ENCODE measurements at places on chromosomes 7 and 10.

GRCh38 chr10:118495499-118495898 lies 99.9 kb downstream of the PRLHR start:
- DNase-seq: no peak

DNA sequence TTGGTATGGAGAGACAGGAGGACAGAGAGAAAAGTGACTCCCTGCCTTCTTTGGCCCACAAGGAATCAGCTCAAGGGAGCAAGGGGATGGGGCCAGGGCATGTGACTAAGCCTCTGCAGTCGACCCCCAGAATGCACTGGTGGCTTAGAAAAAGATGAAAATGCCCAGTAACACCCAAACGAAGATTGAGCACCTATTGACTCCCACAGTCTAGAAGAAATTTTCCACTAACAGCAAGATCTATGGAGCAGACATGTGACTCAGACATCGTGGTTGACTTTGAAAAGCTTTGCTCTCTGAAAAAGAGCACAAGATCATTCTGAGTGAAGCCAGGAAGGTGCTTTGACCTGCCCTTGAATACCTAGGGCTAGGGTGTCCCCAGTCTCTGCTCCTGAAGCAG lies 586.0 kb downstream of the CALN1 start:
- no peak for DNase-seq

DNA sequence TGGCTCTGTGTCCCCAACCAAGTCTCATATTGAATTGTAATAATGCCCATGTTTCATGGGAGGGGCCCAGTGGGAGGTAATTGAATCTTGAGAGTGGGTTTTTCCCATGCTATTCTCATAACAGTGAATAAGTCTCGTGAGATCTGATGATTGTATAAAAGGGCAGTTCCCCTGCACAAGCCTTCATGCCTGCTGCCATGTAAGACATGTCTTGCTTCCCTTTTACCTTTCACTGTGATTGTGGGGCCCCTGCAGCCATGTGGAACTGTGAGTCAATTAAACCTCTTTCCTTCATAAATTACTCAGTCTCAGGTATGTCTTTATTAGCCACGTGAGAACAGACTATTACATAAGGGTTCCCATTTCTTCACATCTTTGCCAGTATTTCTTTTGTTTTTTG lies 97.1 kb upstream of the CPXM2 start:
- DNase-seq: no peak

GRCh38 chr10:34016576-34016975 lies 682.1 kb upstream of the NRP1 start:
- no peak for DNase-seq

- peak; percentile 51 for DNase-seq
These were observed 9.2 kb downstream of the AQP1 start for GRCh38 chr7:30920584-30921539.

- DNase-seq: no peak
These were observed 17.6 kb downstream of the SFTPA2 start for GRCh38 chr10:79542626-79543025.

- peak; percentile 17 for DNase-seq
These were observed 341.5 kb upstream of the ZMIZ1 start for GRCh38 chr10:78727251-78727650.

GRCh38 chr10:91756286-91756685 lies 41.9 kb upstream of the TNKS2 start:
- no peak for DNase-seq

- DNase-seq: no peak
These were observed 2.2 kb downstream of the DNAJC30 start for GRCh38 chr7:73681031-73681430.

DNA sequence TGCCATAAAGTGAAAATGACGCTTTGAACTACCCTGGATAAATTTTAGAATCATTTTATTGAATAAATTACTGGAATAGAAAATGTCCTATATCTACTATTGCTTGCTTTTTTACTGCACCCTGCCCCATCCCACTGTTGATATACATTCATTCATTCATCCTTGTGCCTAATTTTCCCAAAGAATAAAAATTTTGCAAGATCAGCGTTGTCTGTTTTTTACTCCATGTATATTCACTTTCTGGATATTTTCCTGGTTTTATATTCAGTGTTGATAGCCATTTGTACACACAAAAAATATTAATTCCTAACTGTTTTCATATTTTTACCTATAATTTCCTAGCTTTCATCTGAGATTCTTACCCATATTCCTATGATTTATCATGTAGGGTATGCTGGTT lies 262.9 kb upstream of the MAGI2 start:
- no peak for DNase-seq

- DNase-seq: no peak
These were observed 50.3 kb upstream of the CHST15 start for GRCh38 chr10:124143721-124144120.

DNA sequence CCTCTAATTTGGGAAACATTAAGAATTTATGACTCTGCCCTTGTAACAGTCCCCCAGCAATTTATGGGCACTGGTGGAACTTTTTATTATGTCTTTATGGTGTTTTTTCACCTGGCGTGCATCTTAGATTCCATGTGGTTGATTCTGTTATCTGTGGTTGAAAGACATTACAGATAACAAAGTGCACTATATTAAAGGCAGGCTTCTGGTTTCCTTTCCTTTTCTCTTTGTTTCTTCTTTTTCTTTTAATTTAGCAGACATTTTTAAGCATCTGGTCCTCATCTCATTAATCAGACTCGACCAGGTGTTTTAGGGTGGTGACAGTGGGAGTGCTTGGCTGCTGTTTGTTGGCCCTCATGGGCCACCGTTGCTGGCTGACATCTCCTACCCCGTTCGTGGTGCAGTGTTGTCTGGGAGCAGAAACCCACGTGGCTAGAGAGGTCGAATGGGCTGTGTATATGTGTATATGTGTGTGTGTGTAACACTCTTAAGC lies 77.4 kb downstream of the LRMDA start:
- DNase-seq: no peak

DNA sequence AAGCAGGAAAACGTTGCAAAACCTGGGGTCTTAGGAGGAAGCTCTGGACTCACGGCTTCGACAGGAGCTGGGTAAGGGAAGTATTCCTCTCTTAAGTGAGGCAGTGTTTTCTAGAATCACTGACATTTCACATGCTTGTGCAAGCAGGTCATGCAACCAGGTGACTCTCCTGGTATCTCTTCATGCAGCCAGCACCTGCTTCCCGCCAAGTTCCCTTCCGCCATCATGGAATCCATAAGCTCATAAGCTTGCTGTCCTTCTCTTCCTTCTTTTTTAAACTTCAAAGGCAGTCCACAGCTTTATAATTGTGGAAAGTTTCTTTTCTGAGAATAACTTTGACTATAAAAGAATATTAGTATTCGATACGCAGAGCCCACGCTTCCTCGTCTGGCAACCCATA lies 256.1 kb downstream of the TCERG1L start:
- DNase-seq: no peak

GRCh38 chr7:95691464-95691863 lies 80.9 kb upstream of the DYNC1I1 start:
- no peak for DNase-seq

DNA sequence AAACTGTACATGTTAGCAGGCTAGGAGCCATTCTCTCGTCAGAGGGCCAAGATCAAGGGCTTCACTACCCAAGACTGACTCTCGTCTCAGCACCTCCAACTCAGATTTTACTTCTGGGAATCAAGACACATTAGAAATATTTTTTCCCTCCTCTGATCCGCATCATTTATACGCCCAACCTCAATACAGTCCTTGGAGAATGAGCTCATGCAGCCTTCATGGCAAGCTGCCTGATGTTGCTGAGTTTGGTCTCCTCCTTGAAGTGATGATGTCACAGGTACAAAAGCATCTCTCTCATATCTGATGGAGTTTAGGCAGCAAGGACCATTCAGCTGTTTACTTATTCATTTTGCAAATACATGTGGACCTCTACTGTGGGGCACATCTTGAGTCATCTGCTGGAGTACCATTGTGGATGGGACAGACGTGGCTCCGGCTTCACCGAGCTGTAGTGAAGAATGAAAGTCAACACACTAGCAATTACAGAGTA lies 114.0 kb downstream of the BMPER start:
- DNase-seq: peak; percentile 61

- no peak for DNase-seq
These were observed 36.0 kb upstream of the PIK3AP1 start for GRCh38 chr10:96756111-96756903.

GRCh38 chr10:128077155-128077875 lies 48.9 kb downstream of the MKI67 start:
- DNase-seq: no peak

GRCh38 chr7:157423348-157423747 lies 86.5 kb downstream of the DNAJB6 start:
- no peak for DNase-seq

DNA sequence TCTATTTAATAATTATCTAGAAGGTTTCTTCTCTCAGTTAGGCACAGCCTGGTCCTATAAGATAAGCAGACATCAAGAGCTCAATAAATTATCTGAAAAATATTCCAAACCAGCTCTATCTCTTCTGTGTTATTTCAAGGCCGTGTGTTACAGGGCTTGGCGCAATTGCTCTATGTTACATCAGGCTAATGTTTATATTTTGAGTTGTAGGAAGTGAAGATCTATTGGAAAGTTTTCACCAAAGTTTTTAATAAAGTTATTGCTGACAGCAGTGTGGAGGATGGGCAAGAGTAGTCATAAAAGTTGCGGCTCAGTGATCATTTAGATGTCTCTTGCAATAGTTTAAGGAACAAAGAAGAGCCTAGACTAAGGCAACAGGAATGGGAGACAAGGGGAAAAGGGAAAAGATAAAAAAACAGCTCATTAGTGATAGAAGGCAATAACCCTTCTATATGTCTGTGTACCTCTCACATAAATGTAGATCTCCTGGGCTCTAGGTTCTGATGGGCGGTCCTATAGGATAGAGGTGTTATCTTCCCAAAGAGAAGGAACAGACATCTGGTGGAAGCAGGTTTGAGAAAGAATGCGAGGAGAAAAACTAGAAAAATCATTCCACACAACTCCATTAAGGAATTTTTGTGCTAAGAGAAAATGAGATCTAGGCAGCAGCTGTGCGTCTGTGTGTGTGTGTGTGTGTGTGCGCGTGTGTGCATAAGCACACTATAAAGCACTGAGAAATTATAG lies 5.9 kb upstream of the ANKRD7 start:
- DNase-seq: no peak

DNA sequence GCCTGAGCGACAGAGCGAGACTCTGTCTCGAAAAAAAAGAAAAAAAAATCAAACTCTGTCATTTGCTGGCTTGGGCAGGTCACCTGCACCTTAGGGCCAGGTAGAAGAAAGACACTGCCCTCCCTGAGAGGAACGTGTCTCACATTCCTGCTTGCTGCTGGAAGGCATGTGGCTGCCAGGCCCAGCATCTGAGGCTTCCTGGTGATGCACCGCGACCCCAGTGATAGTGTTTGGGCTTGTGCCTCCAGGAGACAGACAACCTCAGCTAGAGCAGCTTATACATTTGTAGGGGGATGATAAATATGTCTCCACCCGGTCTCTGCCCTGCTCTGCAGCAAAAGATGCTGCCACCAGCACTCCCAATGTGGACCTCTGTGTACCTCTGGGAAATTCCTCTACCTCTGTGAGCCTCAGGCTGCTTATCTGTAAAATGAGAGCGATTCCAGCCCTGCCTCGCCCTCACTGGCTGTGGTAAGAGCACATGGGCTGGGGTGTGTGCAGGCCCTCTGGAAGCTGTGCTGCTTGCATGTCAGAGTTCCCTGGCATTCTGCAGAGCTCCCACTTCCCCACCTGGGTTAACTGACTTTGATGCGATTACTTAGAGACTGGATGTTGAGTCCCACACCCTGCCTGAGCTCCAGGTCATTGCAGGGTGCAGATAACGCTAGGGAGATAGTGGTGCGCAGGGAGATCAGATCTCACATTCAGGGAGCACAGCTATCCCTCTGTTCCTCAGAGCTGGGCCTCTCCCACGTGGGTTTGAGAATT lies 19.9 kb downstream of the SLC29A3 start:
- DNase-seq: no peak

- peak; percentile 12 for DNase-seq
These were observed 22.8 kb downstream of the GRID1 start for GRCh38 chr10:86343761-86344160.

DNA sequence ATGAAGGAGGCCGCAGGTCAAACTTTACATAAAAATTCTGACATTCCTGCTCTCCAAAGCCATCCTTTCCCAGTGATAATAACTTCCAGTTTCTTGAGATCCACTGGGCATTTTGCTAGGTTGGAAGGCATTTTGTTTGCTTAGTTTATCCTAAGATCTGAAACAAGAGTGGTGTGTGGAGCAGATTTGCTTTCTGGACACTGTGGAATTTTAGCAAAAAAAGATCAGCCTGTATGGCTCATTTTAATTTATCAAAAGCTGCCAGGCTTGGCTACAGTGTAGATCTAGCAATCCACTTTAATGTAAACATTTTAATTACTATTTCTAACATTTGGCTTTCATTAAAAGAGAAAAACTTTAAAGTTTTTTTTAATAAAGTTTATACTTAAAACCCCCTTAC lies 124.8 kb downstream of the SAMD9 start:
- DNase-seq: no peak

GRCh38 chr7:95269640-95270039 lies 54.7 kb downstream of the PON1 start:
- no peak for DNase-seq

DNA sequence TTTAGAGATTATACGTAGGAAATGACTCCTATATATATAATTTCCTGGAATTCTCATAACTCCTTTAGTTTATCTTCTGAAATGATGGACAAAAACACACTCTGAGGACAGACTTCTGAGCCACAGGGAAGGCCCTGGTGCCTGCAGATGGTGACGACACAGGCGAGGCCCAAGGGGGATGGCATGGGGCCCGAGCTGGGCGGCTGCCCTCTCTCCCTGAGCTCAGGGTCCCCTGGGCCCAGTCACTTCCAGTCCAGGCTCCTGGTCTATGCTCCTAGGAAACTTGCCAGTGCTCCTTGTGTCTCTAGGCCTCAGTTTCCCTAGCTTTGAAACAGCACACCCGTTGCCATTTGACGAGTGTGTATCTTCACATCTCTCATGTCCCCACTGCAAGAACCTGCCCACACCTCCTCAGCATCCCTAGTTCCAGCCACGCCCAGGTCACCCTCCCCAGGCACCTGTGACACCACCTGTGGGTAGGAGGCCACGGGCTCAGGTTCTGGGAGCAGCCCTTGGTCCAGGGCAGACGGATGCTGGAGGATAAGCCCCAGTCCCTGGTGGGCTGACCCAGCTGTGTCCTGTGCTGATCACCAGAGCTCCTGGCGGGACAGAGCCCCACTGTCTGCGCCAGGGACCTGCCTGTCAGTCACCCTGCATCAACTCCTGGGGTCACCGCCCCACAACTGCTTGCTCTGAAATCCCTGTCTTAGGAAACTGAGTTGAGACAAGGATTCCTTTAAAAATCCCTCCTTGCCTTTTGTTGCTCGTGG lies 23.4 kb upstream of the SHH start:
- DNase-seq: no peak

GRCh38 chr7:115522174-115522573 lies 508.4 kb downstream of the TFEC start:
- no peak for DNase-seq

- DNase-seq: peak; percentile 63
These were observed 537.9 kb upstream of the MGMT start for GRCh38 chr10:128929131-128929530.

GRCh38 chr10:90197766-90198165 lies 496.4 kb downstream of the KIF20B start:
- no peak for DNase-seq
